ENCODE measurements at places on chromosomes 4 and X. TPM values are rescaled to one million over a fixed set of nuclear protein-coding genes. Genes with fewer than 3 reads are reported as not detected.

The DNAAF6 gene
- 0.08 TPM for polyA plus RNA-seq

The MTNR1A gene
- 2.3 TPM for polyA plus RNA-seq

The CT55 gene
- polyA plus RNA-seq = 0.30 TPM

The VCX3A gene
- not detected for polyA plus RNA-seq

The FOXR2 gene
- polyA plus RNA-seq = not detected

The ELK1 gene
- 32.5 TPM for polyA plus RNA-seq

The MAGEB10 gene
- 0.05 TPM for polyA plus RNA-seq

The GYPB gene
- polyA plus RNA-seq = 6.6 TPM

The RAB40AL gene
- polyA plus RNA-seq = not detected

The HMX1 gene
- not detected for polyA plus RNA-seq

The PNCK gene
- 13.3 TPM for polyA plus RNA-seq

The TMEM31 gene
- polyA plus RNA-seq = 1.4 TPM

The LAMTOR3 gene
- polyA plus RNA-seq = 104 TPM

The LRAT gene
- 0.49 TPM for polyA plus RNA-seq

The ITM2A gene
- polyA plus RNA-seq = 75.8 TPM

The VEGFC gene
- polyA plus RNA-seq = 20.0 TPM

The NEUROG2 gene
- not detected for polyA plus RNA-seq

The AFM gene
- polyA plus RNA-seq = 20.8 TPM

The CT45A8 gene
- not detected for polyA plus RNA-seq

The RNF128 gene
- polyA plus RNA-seq = 11.6 TPM

The PPP1R2C gene
- not detected for polyA plus RNA-seq

The STOX2 gene
- polyA plus RNA-seq = 8.8 TPM

The ZC4H2 gene
- 19.8 TPM for polyA plus RNA-seq

The HAND2 gene
- 0.07 TPM for polyA plus RNA-seq

The RADX gene
- 5.4 TPM for polyA plus RNA-seq

The UGT2B15 gene
- not detected for polyA plus RNA-seq

The TBC1D9 gene
- polyA plus RNA-seq = 55.5 TPM

The FAT4 gene
- 30.4 TPM for polyA plus RNA-seq

The LRP2BP gene
- polyA plus RNA-seq = 2.0 TPM

The VCX2 gene
- polyA plus RNA-seq = not detected

The CENPVL1 gene
- 0.30 TPM for polyA plus RNA-seq

The TSPAN7 gene
- polyA plus RNA-seq = 46.2 TPM

The F11 gene
- polyA plus RNA-seq = 5.1 TPM

The HTN1 gene
- polyA plus RNA-seq = not detected

The TRIM61 gene
- 3.5 TPM for polyA plus RNA-seq

The LDOC1 gene
- 73.5 TPM for polyA plus RNA-seq

The CTSO gene
- polyA plus RNA-seq = 57.2 TPM

The GPC4 gene
- polyA plus RNA-seq = 18.9 TPM

The ADH7 gene
- not detected for polyA plus RNA-seq

The GC gene
- 0.56 TPM for polyA plus RNA-seq

The VSIG1 gene
- 0.99 TPM for polyA plus RNA-seq

The CYBB gene
- polyA plus RNA-seq = 11.4 TPM
